Activated T-helper 17 cell treated with anti-CD3 and anti-CD28 coated beads, Interleukin-2, amount 50 U/mL, for 72 hours (primary cell): ENCODE measurements at places on chromosomes 4 and X. TPM values are rescaled to one million over a fixed set of nuclear protein-coding genes. Genes with fewer than 3 reads are reported as not detected.

DNA sequence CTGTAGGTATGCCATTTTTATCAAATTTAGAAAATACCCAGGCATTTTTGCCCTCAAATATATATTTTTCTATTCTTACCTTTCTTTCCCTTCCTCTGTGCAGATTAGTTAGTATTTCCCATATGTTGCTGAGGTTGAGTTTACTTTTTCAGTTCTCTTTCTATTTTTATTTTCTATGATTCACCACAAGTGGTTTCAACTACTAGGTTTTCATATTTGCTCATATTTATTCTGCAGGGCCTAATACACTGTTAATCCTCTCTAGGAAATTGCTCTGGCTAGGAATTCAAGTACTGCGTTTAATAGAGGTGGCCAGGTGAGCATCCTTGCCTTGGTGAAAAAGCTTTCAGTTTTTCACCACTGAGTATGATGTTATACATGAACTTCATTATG is 1535.3 kb upstream of the PCDH10 start:
- no peak for ATAC-seq

DNA sequence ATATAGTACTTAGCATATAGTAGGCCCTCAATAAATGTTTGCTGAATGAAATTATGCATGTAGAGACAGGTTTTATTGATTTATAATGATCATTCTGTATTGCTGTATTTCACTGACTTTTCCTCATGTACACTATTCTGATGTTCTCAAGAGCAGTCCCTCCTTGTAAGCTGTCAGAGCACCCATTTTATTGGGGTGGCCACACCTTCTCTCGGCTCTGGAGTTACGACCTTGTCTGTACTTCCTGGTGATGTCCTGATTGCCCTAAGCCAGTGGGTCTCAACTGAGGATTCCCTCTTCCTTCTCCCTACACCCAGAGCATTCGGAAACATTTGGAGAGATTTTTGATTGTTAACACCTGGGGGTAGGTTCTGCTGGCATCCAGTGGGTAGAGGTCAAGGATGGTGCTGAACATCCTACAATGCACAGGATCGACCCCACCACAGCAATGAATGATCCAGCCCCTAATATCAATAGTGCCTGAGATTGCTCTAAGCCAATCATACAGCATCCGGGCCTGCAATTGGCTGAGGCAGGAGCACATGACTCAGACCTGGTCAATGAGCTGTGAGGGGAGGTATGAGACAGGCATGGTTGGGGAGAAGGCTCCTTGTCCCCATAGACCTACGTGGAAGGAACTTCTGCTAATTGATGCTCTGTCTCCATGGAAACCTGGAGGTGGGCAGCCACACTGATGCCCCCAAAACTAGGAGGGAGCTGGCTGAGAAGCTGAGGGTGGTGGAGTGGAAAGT is 58.8 kb downstream of the CLDN34 start:
- no peak for ATAC-seq

DNA sequence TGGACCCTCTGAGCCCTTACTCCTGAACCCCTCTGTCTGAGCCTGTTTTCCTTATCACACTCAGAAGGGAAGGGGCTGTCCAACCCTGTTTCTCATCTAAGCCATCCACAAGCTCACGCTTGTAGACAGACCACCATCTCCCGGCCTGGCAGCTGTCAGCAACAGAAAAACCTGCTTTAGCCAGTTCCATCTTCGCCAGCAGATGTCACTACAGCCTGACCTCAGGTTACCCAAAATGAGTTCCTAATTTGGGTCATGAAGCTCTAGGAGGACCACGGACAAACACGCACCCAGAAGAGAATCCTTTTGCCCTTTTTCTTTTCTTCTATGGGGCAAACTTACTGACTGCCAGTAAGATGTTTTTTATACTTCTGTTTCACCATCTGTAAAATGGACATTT is 445.4 kb downstream of the BCOR start:
- no peak for ATAC-seq

- no peak for ATAC-seq
Observed at GRCh38 chrX:41291309-41291708, 42.7 kb upstream of the DDX3X start.

GRCh38 chrX:109818976-109819375 is 85.9 kb upstream of the ACSL4 start:
- ATAC-seq, result no peak

GRCh38 chr4:54726907-54727306 is 69.2 kb downstream of the KIT start:
- no peak for ATAC-seq

Gene APLN
- total RNA-seq, result 0.28 TPM
